ENCODE measurements at places on chromosomes 7 and 10.

GRCh38 chr10:119371704-119372663, 164.6 kb downstream of the GRK5 start:
- DNase-seq, result no peak

GRCh38 chr7:41107938-41108448, 594.9 kb downstream of the INHBA start:
- DNase-seq, result no peak

GRCh38 chr7:28739826-28740225, 218.3 kb downstream of the TRIL start:
- no peak for DNase-seq

GRCh38 chr7:28354601-28355402, 57.5 kb upstream of the CREB5 start:
- DNase-seq, result peak; percentile 2

DNA sequence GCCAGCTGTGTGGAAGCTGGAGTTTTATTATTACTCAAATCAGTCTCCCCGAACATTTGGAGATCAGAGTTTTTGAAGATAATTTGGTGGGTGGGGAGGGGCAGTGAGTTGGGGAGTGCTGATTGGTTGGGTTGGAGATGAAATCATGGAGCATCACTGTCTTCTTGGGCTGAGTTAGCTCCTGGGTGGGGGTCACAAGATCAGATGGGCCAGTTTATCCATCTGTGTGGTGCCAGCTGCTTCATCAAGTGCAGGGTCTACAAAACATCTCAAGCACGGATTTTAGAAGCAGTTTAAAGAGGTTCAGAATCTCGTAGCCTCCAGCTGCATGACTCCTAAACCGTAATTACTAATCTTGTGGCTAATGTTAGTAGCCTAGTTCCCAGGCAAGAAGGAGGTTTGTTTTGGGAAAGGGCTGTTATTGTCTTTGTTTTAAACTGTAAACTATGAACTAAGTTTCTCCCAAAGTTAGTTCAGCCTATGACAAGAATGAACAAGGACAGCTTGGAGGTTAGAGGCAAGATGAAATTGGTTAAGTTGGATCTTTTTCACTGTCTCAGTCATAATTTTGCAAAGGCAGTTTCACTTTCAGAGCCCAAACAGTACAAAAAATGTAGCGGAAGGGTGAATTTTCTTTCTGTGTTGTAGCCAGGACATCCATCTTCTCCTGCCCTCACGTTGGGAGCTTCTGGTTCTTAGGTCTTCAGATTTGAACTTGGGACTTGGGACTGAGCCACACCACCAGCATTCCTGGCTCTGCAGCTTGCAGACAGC, 43.1 kb downstream of the KLF6 start:
- no peak for DNase-seq

GRCh38 chr7:4113271-4113670, 568.8 kb upstream of the FOXK1 start:
- DNase-seq, result no peak

GRCh38 chr10:101881036-101881774, 37.6 kb upstream of the KCNIP2 start:
- DNase-seq, result no peak

- DNase-seq, result no peak
These were observed 101.0 kb downstream of the LRMDA start for GRCh38 chr10:75532253-75532924.

- DNase-seq, result no peak
These were observed 250.0 kb downstream of the HGF start for GRCh38 chr7:81519886-81520285.

GRCh38 chr10:8584666-8585065, 530.2 kb downstream of the GATA3 start:
- DNase-seq, result no peak

DNA sequence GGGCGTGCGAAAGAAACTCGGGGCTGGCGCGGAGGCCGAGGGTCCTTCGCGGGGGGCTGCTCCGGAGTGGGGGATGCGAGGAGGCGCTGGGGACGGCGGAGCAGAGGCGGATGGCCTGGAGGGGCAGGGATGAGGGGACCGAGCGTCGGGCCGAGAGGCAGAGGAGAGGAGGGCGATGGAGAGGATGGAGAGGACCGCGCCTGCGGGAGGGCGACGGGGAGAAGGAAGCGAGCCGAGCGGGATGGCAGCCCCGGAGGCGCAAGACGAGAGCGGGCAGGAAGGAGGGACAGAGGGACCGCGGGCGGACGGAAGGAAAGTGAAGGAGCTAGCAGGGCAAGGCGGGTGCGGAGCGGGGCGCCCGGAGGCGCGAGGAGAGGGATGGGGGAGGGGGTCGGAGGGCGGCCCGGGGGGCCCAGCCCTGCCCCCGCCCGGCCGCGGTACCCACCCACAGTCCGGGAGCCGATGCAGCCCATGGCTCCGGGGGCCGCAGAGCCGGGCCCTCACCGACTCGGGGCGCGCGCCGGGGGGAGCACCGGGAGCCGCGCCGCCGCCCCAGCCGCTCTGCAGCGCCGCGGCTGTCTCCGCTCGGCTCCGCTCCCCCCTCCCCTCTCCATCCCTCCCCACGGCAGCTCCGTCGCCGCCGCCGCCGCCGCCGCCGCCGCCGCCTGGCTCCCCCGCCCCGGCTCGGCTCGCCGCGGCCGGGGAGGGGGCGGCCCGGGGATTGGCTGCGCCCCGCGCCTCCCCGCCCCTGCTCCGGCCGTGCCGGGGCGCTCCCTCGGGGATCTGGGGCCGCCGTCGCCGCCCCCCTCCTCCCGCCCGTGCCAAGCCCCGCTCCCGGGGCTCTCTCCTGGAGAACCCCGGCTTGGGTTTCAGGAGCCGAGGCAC, at the start of gene FAM131B:
TSS of gene FAM131B (minus strand) at position 583 of the 885 bp plus-strand sequence. CDS start at position 473, 110 bp downstream.
- DNase-seq, result peak; percentile 7

GRCh38 chr7:44058759-44059218, 6.6 kb downstream of the PGAM2 start:
- DNase-seq, result no peak

DNA sequence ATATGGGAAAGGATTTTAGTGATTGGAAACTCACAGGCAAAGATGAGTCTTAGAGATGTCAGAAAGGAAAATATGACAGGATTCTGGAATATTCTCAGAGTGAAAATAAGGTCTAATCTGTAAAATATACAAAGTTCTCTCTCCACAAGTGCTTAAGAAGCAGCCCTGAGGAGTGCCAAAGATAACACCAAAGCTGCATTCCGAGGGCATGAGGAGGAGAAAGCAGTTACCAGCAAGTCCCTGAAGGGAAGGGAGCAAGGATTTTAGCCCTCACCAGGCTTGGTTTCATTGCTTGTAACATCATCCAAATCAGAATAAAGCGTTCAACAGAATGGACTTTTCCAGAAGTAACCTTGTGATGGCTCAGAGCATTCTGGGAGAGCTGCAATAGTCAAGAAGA, 31.4 kb upstream of the DLX6 start:
- no peak for DNase-seq

- no peak for DNase-seq
These were observed 4.8 kb upstream of the LSM8 start for GRCh38 chr7:118179191-118179590.

DNA sequence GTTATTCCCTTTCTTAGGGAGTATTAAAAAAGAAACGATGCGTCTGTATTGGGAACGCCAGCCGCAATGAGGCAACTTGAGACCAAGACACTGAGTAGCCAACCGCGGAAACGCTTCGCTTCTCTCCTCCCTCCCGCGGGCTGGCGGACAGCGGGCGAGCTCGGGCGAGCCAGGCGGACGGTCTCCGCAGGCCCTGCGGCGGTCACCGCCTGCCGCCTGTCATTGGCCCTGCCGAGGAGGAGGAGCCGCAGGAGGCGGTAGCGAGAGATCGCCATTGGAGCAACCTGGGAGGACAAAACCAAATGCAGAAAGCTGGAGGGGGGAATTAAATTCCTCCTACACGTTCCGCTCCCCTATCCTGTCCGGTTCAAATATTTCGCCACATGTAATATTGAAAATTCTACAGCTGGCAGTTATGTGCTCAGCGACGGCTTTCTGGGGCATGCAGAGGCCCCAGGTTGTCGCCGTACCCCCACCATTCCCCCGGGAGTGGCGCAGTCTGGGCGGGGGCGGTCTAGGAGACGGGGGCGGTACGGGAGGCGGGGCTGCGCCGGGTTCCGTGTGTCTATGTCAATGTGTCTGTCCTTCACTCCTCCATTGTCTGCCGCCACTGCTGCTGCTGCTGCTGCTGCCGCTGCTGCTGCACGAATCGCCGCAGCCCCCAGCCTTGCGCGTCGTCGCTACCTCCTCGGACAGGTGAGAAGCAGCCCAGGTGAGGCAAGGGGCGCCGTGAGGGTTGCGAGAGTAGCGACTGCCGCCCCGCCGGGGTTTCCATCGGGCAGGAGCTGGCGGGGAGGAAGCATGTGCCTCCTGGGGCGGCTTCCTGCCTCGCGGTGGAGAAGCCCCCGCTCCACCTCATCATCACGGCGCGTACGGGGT, at the start of the genes ANKMY2 and BZW2:
TSS of gene ANKMY2 (minus strand) at position 162 of the 879 bp plus-strand sequence. CDS start 181 bp downstream, outside the sequence.
TSS of gene BZW2 (plus strand) at position 589 of the 879 bp plus-strand sequence. CDS start 19,263 bp downstream, outside the sequence.
- peak; percentile 91 for DNase-seq

DNA sequence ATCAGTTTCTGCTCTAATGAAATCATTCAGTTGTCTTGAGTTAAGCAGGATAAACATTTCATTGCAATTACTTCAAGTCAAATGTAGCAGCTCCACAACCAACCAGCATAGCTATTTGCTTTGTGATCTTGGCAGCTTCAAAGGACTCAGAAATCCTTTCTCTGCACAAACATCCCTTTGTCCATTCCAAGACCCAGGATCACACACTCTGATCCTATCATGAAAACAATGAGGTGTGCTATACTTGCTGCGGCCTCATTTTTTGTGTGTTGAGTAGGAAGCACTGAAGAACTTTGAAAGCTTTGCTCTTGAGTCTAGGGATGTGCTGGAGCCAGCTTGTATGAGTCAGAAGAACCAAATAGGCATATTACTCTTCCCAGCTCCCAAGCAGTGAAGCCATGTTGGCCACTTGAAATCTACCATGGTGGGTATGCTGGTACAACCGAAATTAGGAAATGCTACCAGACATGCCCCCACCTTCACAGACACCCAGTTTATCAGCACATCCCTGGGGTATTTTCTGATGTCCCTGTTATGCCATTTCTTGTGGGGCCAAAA, 199.4 kb upstream of the PRSS58 start:
- DNase-seq, result no peak
